NCI-H748 treated with DMSO at 0.1 percent for 48 hours (cell line): ENCODE measurements at places on chromosomes 5 and 9.

DNA sequence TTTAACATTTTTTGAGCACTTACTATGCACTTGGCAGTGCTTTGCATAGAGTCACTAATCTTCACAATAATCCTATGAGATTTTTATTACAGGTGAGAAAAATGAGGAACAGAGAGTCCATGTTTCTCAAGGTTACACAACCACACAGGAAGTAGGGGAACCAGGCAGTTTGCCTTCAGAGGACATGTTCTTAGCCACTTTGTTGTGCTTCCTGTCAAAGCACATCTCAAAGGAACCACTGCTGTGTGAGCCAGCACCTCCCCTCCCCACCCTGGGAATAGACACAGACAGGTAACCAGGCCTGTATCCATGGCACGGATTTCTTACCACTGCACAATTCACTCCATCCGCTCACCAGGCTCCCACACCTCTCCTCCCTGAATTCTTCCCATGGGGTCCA, 6.3 kb upstream of the DNAJB5 start:
- no peak for DNase-seq

DNA sequence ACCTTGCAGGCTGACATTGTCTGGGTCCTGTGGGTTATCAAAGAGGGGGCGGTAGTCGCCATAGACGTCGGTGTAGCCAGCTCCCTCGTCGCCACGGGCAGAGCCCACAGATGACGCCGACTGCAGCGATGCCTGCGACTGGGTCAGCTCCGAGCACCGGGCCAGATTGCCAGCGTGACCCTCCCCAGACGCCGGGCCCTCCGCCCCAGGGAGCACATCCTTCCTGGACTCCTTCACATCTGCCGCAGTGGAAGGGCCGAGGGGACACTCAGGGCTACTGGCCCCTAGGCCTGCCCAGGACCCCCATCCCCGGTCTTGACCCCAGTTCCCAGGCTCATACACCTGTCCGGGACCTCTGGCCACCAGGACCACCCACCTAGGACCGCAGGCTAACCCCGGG, 13.9 kb downstream of the ABCA2 start:
- DNase-seq: no peak

DNA sequence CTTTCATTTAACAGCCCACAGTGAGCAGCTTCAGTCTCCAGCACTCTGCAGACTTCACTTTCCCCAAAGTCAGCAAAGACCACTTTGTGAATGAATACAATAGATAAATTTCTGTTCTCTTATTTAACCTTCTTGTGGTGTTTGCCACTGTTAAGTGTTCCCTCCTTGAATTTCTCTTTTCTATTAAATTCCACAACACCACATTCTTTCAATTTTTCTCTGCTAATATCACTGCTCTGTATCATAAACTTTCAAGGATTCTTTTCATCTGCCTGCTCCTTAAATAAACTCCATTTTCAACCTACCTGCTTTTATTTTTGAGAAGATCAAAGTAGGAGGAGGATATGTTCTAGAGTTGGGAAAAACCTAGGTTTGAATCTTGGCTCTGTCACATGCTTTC, 739.5 kb upstream of the GRAMD2B start:
- no peak for DNase-seq

- DNase-seq: no peak
These were observed 67.9 kb upstream of the ANKRD55 start for GRCh38 chr5:56301069-56301468.

DNA sequence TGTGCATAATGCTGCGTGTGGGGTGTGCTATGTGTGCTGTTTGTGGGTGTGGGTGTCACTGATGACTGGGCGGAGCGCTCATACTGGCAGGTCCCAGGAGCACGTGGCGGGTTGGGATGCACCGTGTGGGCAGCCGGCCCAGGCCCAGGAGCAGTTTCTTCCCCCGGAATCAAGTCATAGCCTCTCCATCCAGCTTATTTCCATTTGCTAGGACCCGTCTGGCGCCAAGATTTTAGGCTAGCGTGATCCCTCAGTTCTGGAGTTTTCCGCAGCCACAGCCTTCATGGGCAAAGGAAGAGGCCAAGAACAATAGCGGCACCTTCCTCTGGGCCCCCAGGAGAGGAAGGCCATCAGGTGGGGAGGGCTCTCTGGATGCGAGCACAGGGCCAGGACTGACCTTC, 43.3 kb upstream of the NEURL1B start:
- DNase-seq: no peak

- DNase-seq: no peak
These were observed 80.5 kb upstream of the GLIS3 start for GRCh38 chr9:4380406-4380805.

DNA sequence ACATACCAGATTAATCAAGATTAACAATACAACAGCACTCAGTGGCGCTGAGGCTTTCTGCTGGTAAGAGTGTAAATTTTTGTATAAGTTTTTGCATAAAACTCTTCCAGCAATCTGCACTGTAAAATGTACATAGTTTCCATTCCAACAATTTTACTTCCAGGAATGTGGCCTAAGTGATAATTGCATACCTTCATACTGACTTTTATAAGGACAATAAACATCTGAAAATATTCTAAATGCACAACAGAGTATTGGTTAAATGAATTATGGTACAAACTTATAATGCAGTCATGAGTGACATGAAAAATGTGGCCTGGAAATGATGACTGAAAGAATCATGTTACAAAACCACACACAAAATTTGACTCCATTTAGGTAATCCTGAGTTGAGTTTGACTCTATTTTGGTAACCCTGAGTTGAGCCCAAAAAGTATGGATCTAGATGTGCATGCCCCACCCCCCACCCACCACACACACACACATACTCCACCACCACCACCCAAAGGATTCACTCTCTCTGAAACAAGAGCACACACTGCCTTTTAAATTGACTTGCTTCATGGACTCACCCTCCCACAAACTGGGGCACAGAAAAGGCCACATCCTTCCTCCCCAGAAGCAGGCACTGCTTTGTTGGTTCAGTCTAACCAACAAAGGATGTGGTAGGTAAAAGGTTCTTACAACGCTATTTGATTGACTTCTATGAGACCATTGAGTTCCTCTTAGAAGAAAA, 137.6 kb downstream of the SUSD1 start:
- DNase-seq: no peak

- DNase-seq: no peak
These were observed 150 bp downstream of the SNX30 start for GRCh38 chr9:112750764-112751055.

- DNase-seq: no peak
These were observed 11.5 kb downstream of the SFXN1 start for GRCh38 chr5:175489693-175490443.

DNA sequence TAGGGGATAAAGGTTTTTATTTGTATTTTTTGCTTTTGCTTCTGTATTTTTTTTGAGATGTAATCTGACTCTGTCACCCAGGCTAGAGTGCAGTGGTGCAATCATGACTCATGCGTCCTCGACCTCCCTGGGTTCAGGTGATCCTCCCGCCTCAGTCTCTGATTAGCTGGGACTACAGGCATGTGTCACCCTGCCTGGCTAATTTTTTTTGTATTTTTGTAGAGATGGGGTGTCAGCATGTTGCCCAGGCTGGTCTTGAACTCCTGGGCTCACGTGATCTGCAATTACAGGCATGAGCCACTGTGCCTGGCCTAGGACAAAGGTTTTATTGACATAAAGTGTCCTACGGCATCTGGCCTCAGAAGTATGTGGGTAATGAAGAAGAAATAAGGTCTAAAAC, 297.1 kb upstream of the C9orf72 start:
- no peak for DNase-seq

DNA sequence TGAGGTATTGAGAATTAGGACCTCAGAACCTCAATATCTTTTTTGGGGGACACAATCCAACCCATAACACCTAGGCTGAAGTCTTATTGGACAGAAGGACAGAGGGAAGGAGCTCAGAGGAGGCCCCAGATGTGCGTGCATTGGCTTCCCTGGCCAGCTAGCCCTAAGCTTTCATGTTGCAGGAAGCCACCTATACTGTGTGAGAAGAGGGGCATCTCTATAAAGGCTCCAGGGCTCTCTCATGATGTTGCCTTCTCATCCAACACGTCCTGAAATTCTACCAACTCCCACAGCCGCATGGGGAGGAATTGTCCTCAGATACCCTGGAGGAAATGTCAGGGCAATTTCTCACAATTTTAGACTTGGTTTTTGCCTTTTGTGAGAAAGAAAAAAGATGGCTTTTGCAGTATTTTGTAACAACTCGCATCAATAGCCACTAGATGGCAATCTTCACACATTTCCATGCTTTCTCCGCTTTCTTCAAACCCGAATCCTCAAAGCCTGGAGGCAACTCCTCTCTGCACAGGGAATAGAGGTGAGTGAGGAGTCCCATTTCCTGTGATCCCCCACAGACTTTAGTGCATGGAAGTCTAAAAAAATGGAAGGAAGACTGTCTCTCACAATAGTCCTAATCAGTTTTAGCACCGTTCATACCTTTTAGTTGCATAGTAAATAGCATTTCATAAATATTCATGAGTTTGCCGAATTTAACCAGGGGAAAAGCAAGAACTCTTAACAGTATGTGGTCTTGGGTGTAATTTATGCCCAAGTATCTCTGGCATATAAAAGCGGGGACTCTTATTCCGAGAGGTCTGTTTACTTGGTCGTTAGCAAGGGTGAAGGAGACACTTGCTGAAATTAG, 7.4 kb upstream of the PPP3R2 start:
- peak; percentile 64 for DNase-seq

GRCh38 chr9:134299883-134300282, 26.4 kb upstream of the RXRA start:
- DNase-seq: no peak

GRCh38 chr9:2700909-2701550, 16.3 kb upstream of the KCNV2 start:
- no peak for DNase-seq

- DNase-seq: no peak
These were observed 248.5 kb upstream of the PANK3 start for GRCh38 chr5:168827636-168828035.
